CD4-positive, alpha-beta T cell treated with Interleukin-15 for 4 hours (primary cell): ENCODE measurements at places on chromosomes 11 and 22.

DNA sequence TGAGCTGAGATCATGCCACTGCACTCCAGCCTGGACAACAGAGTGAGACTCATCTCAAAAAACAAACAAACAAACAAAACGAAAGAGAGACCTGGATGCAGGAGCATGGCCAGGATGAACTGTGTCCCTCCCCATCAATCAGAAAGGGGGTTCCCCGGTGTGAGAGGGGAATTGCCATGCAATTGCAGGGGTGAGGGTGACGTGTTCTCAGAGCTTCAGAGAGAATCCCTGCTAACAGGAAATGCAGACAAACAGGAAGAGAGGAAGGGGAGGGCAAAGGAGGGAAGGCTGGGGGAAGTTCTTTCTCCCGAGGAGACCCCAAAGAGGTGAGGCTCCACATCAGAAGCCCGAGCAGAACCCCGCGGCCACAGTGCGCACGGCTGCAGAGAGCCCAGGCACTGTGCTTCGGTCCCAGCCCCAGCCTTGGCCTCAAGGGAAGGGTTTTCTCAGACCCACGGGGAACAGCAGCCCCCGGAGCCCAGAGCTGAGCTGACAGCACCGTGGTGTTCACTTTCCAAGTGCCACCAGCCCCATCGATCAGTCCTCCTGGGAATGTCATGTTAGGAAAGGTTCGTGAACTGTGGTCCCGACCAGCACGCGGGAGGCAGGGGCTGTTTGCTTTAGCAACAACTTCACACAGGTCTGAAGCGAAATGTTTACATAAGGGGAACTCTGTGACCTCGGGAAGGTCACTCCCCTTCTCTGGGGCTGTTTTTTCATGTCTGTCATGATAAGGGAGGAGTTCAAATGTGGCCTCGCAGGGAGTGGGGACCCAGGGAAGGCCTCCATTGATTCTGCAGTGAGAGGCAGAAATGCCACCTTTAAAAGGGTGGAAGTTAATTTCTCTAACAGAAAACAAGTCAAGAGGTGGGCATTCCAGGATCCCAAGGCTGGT lies 108.0 kb upstream of the ANO1 start:
- no peak for DNase-seq

DNA sequence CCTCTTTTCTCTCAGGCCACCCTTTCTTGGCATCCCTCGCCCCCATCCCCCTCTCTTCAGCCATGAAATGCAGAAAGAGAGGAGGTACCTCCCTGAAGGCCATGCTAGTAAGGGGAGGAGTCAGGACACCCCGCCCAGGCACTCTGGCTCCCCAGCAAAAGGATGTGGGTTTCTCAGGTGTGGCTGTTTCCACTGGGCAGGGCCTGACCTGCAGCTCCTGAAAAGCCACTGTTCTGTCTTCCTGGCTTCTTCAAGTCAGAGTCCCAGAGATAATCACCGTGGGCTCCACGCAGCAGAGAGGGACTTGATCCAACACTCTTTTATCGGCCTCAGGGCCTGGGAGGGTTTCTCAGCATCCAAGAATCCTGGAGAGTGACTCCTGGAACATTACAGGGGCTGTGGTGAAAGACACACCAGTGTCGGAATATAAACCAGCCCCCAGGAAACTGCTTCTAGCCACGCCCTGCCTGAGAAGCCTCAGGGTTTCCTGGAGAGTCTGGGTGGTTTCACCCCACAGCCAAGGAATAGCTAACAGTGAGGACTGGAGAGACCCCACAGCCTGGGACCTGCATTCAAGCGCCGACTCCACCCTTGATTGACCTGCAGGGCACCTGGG lies 45.7 kb upstream of the TSPAN18 start:
- DNase-seq = peak; percentile 55

GRCh38 chr22:47575291-47575690 lies 812.8 kb downstream of the TBC1D22A start:
- DNase-seq = no peak

DNA sequence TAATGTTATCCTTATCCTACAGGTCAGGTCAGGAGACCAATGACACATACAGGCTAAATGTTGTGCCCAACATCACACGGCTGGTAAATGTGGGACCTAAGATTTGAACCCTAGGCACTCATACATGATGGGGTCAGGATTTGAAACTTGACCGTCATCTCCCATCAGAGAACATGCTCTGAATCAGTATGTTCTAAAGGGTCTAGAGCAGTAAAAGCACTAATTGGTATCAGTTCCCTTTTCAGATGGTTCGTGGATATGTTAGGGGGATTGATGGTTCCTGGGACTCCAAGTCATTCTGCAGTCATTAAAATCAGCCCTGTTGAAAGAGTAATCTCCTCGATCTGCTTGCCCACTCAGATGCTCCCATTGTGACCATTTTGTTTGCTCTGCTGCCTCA lies 65.5 kb downstream of the BMAL1 start:
- DNase-seq = no peak

- no peak for DNase-seq
These were observed 9.6 kb downstream of the TRPM5 start for GRCh38 chr11:2434506-2435255.

GRCh38 chr11:13538044-13538443 lies 42.2 kb upstream of the PTH start:
- DNase-seq = no peak

GRCh38 chr11:120074076-120074475 lies 63.8 kb downstream of the TRIM29 start:
- DNase-seq = no peak

DNA sequence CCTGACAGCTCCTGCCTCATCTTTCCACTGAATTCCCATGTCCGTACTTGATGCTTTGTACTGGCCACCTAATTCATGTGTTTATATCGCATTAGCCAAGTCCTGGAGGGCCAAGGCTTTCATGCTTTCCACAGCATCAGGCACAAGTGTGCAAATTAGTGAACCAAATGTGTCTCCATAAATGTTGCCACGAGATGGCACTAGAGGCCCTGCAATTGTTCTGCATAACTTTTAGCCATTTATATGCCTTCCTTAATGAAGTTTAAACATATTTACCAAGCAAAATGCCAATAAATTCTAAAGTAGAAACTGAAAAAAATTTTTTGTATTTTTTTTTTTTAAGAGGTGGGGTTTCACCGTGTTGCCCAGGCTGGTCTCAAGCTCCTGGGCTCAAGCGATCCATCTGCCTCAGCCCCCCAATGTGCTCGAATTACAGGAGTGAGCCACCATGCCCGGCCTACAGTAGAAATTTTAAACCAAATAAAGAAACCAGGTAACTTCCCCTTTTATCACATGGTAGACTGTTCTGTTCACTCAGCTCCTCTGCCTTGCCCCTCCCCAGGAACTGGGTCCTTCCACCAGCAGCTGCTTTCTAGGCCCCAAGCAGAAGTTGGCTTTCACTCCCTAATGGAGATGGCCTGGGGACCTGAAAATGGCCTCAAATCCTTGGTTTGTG lies 20.8 kb upstream of the IL18BP start:
- peak; percentile 56 for DNase-seq

DNA sequence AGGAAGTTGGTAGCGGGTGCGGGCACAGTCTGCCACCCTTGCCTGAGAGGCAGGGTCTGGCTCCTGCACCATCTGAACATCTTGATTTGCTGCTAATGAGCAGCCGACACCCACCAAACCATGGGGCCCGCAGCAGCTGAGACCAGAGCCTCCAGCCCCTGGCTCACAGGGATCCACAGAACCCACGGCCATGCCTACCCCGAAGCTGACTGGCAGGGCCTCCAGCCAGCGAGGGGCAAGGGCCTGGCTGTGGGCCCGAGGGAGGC lies 171.5 kb upstream of the NTM start:
- DNase-seq = no peak

GRCh38 chr11:78381865-78382264 lies 35.8 kb downstream of the GAB2 start:
- DNase-seq = no peak

GRCh38 chr11:28400331-28401100 lies 292.3 kb downstream of the METTL15 start:
- DNase-seq = no peak

DNA sequence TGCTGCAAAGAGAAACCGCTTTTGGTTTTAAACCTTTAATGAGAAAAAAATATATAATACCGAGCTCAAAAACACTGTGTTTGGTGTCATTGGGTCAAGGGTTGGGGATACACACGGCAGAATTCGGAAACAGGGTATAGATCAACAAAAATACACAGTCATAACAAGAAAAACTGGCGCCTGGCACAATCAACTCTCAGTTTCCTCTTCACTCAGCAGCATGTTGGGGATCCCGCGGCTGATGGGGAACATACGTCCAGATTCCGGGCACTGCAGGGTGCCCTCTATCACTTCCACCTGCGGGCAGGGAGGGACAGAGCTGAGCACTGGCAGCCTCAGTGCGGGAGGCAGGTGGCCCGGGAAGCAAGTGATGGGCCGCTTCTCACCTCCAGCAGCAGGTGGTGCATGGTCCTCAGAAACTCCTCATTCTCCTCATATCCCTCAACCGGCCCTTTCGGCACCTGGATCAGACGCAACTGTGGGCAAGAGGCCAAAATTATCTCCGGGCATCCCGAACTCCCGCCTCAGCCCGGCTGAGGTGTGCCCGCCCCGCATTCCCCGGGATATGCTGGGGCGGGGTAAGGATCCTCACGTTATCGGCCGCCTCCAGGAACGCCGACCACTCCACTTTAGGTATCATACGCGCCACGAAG lies 561 bp downstream of the TRMT112 start:
- DNase-seq = peak; percentile 30

- no peak for DNase-seq
These were observed 128.9 kb downstream of the CCDC34 start for GRCh38 chr11:27234043-27234668.

DNA sequence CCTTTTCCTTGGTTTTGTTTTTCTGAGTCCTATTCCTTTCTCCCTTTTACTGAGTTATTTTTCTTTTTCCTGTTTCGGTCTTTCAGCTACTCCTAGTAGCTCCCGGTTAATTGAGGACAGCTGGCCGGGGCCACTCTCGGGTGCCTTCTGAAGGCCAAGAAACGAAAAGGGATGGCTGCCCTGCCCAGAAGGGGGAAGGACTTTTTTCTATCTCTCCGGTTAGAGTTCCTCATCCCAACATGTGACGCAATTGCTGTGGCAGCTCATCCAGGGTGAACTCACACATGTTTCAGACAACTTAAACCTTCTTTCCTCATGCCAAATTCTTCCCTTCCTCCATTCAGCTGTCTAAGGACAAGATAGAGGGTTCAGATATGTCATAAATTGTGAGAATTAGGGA lies 83.6 kb downstream of the PIWIL4 start:
- DNase-seq = no peak

- no peak for DNase-seq
These were observed 4.6 kb downstream of the C11orf54 start for GRCh38 chr11:93746101-93746500.

- no peak for DNase-seq
These were observed 82.6 kb downstream of the CACNA1I start for GRCh38 chr22:39652990-39653786.

- DNase-seq = no peak
These were observed 657 bp downstream of the ELMOD1 start for GRCh38 chr11:107591378-107592230.

DNA sequence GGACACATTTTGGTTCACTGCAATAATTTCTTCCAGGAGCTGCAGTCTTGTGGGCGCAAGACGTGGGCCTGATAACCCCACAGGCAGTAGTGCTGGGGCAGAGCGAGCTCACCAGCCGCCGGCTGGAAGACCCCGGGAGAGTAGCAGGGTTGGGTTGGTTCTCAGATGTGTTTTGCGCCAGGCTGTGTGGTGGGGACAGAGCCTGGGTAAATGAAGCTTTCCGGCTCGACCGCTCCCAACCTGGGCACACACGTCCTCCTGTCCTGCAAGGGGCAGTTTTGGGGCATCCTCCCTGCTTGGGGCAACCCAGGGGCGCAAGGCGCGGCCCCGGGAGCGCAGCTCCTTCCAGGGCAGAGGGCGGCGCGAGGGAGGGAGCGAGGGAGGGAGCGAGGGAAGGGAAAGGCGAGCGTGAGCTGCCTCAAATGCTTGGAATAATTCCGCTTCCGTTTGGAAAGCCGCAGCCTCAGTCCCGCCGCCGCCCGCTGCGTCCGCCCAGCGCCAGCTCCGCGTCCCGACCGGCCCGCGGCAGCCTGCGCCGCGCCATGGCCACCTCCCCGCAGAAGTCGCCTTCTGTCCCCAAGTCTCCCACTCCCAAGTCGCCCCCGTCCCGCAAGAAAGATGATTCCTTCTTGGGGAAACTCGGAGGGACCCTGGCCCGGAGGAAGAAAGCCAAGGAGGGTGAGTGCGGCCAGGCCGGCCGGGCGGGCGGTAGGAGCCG lies at the start of gene PARVA:
Gene PARVA, plus strand, starts transcription at position 466 of the 718 bp plus-strand sequence. Its CDS starts 77 bp downstream, at position 543.
- DNase-seq = no peak
